Activated T-cell treated with anti-CD3 and anti-CD28 coated beads for 24 hours (primary cell): ENCODE measurements at places on chromosomes 4 and X.

DNA sequence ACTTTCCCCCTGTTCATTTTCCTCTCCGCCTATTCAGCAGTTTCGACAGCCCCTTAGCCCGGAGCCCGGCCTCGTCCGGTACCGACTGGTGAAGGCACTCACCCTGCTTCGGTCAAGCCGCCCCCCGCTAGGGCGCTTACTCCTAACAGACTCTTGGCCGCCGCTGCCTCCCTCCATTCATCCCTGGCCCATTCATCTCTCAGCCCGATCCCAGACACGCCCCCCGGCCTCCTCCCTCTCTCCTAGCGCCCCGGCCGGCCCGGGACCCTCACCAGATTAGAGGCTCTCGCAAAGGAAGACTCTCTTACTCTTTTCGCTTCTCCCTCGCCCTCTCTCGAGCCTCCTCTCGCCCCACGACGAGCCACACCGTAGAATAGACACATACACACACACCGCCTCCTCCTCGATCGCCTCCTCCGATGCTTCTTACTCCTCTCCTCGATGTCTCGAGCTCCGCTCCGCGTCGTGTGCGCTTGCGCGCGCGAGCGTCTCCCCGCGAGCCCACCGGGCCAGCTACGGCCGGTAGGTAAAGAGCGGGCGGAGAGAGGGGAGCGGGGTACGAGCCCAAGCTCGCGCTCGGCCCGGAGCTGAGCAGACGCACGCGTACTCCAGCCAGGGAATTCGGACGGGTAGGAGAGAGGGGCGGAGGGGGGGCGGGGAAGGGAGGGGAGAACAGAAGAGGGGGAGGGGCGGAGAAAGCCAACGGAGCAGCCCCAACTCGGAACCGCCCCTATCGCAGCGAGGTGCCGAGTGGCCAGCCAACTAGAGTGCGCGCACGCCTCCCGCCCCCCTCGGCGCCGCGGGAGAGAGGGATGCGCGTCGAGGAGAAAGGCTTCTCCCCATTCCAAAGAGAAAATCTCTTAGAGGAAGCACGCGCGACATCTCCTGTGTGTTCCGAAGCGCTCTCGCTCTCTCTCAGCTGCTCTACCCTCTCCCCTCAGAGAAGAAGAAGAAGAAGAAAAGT lies at the start of gene WNK3:
Gene WNK3 (minus strand): TSS at position 633 of the 964 bp plus-strand sequence.
- peak; percentile 20 for DNase-seq

DNA sequence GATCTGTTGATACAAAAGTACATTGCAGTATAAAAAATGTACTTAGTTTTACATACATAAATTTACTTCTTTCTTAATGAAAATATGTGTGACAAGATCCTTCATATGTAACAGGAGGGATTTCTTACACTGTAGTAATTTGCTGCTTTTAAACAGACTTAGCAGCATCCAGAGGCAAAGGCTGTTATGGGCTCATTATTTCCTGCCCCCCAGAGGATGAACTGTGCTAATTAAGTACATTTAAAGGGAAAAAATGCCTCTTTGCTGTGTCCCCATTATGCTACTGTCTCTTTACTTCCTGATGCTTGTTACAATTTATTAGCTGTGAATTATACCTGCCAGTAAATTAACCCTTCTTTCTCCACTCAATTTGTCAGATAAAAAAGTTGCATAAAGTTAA lies 47.1 kb downstream of the NDST3 start:
- DNase-seq: no peak

GRCh38 chr4:100060765-100061416 lies 110.8 kb upstream of the H2AZ1 start:
- DNase-seq: no peak

- DNase-seq: no peak
Measured at GRCh38 chr4:153076861-153077260, 127.4 kb upstream of the TRIM2 start.

- no peak for DNase-seq
Measured at GRCh38 chr4:85808864-85809263, 333.9 kb downstream of the ARHGAP24 start.

- DNase-seq: no peak
Measured at GRCh38 chr4:8192748-8193738, 6.0 kb upstream of the SH3TC1 start.

- no peak for DNase-seq
Measured at GRCh38 chrX:46642145-46642544, 68.6 kb downstream of the CHST7 start.

DNA sequence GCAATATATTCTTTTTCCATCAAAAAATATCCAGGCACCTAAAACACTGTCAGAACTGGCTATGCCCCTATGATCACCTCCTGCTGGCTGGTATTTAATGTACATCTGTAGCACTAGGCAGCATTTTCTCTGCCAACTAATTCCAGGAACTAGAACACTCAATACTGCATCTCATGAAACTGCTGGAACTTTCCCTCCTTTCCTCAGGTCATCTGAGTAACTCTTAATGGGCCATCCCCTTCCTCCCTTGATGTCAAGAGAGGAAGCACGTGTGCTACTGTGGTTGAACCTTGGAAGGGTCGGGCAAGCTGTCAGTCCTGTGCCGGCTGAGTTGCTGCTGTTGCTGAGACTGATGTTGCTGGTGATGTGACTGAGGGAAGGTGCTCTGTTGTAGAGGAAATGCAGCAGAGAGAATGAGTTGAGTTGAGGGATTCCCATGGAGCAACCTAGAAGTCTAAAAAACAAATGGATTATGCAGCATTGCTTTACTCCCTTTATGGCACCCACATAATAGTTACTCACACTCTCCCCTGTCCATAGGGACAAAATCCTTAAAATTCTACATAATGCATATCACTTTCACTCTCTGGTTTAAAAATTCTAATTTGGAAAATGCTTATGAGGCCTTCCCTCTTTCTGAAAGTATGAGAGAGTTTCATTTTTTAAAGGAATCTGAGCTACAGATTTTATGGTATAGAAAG lies 39.5 kb downstream of the TMEM165 start:
- DNase-seq: peak; percentile 3
